ENCODE measurements at places on chromosomes 3 and 15.

DNA sequence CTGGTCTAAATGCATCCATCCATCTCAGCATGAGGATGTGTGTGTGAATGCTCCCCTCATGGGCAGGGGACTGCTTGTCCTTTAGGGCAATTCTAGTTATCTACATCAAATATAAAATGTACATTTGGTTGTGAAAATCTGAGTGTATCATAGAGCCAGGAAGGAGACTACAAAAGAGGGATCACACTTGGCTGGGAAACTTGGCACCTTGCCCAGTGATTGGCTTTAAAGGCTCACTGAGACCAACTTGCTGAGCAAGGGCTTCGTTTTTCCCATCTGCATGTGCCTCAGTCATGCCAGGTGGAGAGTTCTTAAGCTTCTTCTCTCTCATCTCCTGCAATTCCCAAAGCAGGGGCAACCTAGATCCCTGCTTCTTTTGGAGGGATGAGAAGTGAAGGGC is 5.2 kb downstream of the CAPN3 start:
- DNase-seq: no peak

GRCh38 chr3:186374376-186374775 is 12.3 kb upstream of the DGKG start:
- no peak for DNase-seq

- no peak for DNase-seq
These were observed 27.3 kb downstream of the ZNF710 start for GRCh38 chr15:90028376-90028944.

DNA sequence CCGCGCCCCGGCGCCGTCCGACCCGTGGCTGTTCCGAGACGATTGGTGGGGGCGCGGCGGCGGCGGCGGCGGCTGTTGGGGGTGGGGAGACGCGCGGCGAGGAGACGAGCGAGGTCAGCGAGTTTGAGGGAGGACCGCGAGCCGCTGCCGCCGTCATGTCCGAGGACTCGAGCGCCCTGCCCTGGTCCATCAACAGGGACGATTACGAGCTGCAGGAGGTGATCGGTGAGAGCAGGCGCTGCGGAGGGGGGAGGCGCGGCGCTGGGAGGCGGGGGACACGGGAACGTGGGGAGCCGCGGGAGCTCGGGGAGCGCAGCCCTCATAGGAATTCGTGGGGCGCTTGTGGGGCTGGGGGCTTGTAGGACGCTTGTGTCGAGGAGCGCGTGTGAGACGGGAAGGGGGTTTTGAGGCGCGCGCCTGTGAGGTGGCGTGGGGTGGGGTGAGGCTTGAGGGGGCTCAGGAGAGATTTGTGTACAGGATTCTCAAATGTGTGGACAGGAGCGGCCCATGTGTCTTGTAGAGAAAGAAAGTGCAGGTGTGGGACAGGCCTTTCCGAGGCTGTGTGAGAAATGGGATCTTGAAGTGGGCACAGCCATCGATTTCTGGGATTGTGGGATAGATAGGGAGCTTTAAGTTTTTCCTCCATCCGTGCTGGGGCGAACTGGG is 518 bp downstream of the OXSR1 start:
- DNase-seq: peak; percentile 33

GRCh38 chr3:78604341-78604740 is 1163.5 kb downstream of the ROBO1 start:
- DNase-seq: no peak

DNA sequence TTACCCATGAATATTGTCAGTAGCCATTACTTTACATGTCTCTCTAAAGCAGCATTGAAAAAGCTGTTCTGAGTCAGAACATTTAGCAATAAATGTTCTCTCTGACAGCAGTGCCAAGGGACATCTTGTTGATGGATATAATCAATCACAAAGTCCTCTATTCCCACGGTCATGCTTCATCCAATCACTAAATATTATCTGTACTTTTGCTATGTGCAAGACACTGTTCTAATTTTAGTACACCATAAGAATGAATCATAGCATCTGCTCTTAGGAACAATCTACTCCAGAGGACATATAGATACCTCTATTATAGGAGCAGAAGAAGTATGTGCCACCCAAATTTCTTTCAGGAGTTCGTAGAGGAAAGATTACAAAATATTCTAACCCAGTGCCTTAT is 142.5 kb upstream of the MBNL1 start:
- no peak for DNase-seq

DNA sequence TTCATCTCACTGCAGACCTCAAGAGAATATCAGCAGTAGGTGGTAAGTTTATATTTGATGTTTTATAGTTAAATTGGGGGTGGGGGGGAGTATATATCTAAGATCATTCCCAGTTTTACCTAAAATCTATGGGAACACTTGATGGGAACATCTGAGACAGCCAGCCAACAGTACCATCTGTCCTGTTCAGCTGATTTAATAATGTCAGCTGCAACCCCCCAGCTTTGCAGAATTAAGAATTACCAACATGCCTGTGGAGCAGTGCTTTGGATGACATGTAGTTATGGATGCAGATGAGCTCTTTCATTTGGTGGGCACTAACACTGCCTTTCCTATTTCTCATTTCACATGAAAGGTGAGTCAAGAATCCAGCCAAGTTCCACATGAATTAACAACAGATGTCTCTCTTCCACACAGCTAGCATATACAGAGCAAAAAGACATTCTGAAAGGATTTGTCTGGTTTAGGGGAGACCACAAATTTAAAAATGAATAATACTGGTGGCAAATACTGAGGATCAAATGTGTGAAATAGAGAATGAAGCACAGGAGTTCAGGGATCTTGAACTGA is 76.2 kb downstream of the SETD5 start:
- DNase-seq: no peak

DNA sequence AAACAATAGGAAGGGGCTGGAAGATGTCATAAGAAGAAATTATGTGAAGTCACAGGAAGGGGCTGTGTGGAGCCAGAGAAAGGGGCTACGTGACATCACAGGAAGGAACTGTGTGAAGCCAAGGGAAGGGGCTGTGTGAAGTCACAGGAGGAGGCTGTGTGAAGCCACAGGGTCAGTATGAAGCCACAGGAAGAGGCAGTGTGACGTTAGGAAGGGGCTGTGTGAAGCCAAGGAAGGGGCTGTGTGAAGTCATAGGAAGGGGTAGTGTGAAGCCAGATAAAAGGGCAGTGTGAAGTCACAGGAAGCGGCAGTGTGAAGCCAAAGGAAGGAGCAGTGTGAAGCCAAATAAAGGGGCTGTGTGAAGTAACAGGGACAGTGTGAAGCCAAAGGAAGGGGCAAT is 32.5 kb downstream of the GASK1A start:
- no peak for DNase-seq

- no peak for DNase-seq
These were observed 121.5 kb downstream of the OXNAD1 start for GRCh38 chr3:16386561-16386960.

- no peak for DNase-seq
These were observed 38.2 kb downstream of the TPM1 start for GRCh38 chr15:63080634-63081250.

GRCh38 chr15:52180851-52181450 is 10.2 kb downstream of the GNB5 start:
- DNase-seq: no peak

GRCh38 chr3:66489581-66489980 is 11.2 kb downstream of the LRIG1 start:
- no peak for DNase-seq

GRCh38 chr3:160987982-160988964 is 116.9 kb downstream of the B3GALNT1 start:
- DNase-seq: no peak

GRCh38 chr3:97910931-97911351 is 61.3 kb downstream of the RIOX2 start:
- DNase-seq: no peak

Data from activated CD4-positive, alpha-beta T cell treated with anti-CD3 and anti-CD28 coated beads, Interleukin-2, amount 50 U/mL, for 4 hours (primary cell).